Memory B cell (primary cell): ENCODE measurements at places on chromosomes 7 and 10.

DNA sequence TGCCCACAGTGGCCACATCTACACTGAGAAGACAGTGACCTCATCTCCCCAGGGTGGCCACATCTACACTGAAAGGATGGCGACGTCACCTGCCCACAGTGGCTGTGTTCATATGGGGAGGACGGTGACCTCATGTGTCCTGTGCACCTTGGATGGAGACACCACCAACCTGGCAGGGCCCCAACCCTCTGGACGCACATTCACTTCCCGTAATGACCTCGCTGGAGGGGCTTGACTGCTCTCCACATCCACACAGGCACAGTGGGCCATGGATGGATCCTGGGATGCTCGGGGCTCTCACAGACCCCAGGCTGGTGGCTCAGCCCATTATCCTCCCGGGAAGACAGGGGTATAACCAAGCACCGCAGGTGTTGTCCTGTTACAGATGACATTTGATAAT is 69.7 kb upstream of the BTBD16 start:
- H3K4me3 ChIP-seq: no peak overlapping the region
- no peaks in the 10 kb centered on the region for H3K4me1 ChIP-seq
- no peaks in the 10 kb centered on the region for H3K27me3 ChIP-seq
- DNase-seq: no peak
- H3K36me3 ChIP-seq: no peaks in the 10 kb centered on the region

DNA sequence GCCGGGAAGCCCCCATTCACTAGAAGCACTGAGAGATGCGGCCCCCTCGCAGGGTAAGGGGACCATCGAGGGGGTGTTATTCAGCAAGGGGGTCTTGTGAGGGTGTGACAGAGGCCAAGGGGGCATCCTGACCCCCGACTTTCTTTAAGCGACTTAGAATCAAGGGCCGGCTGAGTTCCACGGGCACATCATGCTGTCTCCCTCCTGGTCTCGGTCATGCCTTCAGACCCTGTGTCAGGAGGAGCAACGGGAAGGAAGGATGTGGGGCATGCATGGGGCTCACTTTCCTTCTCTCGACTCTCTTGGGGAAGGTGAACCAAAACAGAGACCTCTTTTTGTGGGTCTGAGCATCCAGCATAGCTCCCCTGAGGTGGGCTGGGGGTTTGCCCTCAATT is 2.5 kb downstream of the ACSL5 start:
- peak overlapping the region; percentile 99 for H3K27ac ChIP-seq
- no peaks in the 10 kb centered on the region for H3K27me3 ChIP-seq
- no peak for DNase-seq
- H3K36me3 ChIP-seq: peaks cover 18% of the 10 kb centered on the region
- peak overlapping the region; percentile 98 for H3K4me3 ChIP-seq

- peaks cover 26% of the 10 kb centered on the region for H3K27me3 ChIP-seq
- DNase-seq: no peak
- peaks cover 11% of the 10 kb centered on the region for H3K4me1 ChIP-seq
- no peak overlapping the region for H3K27ac ChIP-seq
These were observed 594 bp downstream of the ZNF503 start for GRCh38 chr10:75400771-75401568.

GRCh38 chr10:117653170-117653515 is 110.6 kb downstream of the EMX2 start:
- no peak overlapping the region for H3K27ac ChIP-seq
- no peaks in the 10 kb centered on the region for H3K36me3 ChIP-seq
- no peak overlapping the region for H3K4me3 ChIP-seq
- peaks cover 3% of the 10 kb centered on the region for H3K4me1 ChIP-seq
- no peaks in the 10 kb centered on the region for H3K27me3 ChIP-seq
- no peak for DNase-seq

DNA sequence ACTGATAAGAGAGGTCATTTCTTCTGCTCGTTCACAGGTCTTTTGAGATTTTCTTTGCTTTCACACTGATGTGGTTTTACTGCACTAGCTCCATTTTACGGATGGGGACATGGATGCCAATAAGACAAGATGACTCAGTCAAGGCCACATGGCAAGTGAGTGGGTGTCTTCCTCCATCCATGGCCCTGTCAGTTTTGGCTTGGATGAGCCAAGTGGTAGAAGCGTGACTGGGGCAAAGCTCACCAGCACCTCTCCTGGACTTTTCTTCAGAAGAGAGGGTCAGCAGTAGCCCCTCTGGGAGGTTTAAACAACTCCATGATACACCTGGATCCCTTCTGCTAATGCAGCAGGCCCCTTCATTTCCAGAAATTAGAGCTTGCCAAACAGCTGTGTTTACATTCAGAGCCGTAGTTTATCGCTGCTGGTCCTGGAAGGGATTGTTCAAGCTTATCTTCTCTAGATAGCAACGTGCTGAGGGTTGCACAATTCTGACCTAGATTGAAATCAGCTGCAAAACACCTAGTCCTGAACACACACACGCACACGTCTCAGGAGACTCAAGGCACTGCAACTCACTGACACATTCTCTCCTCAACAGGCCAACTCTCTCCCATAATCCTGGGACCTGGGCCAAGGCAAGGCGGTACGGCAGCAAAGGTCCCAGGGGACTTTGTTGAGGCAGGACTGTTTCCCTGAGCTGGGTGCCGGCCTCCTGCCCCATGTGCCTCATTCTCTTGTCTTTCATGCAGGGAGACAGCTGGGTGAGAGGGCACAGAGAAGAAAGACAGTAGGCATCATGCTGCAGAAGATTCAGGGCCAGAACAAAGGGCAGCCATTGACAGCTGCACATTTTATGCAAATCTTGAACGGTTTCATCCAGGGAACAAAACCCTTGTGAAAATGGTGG is 14.2 kb upstream of the PDCD4 start:
- H3K27me3 ChIP-seq: no peaks in the 10 kb centered on the region
- H3K4me1 ChIP-seq: peaks cover 47% of the 10 kb centered on the region
- no peak for DNase-seq
- peak overlapping the region; percentile 12 for H3K4me3 ChIP-seq

DNA sequence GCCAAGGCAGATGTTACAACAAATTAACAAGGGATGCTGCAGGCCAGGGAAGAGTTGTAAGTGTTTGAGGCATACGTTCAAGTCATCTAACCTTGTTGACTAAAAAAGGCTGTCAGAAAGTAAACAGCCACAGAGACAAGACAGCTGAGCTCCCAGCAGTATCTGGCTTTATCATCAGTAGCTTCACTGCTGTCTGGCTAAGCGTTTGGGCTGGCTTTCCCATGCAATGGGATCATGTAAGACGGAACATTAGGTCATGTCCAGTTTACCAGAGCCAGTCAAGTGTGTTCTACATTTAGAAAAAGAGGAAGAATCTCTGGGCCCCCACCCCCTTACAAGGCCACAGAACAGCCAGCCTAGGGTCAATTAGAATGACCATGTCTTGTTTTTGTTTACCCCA is 51.3 kb upstream of the GSAP start:
- H3K27me3 ChIP-seq: no peaks in the 10 kb centered on the region
- no peak overlapping the region for H3K4me3 ChIP-seq
- H3K36me3 ChIP-seq: peaks cover 2% of the 10 kb centered on the region
- no peak for DNase-seq

- H3K4me1 ChIP-seq: peaks cover 21% of the 10 kb centered on the region
- peak overlapping the region; percentile 89 for H3K4me3 ChIP-seq
- no peaks in the 10 kb centered on the region for H3K27me3 ChIP-seq
- H3K36me3 ChIP-seq: peaks cover 16% of the 10 kb centered on the region
- DNase-seq: peak; percentile 42
These were observed 816 bp upstream of the LRRC4 start for GRCh38 chr7:128031901-128032604.

GRCh38 chr10:90417476-90418210 is 440.2 kb downstream of the HTR7 start:
- no peaks in the 10 kb centered on the region for H3K36me3 ChIP-seq
- H3K4me3 ChIP-seq: no peak overlapping the region
- no peaks in the 10 kb centered on the region for H3K27me3 ChIP-seq
- no peaks in the 10 kb centered on the region for H3K4me1 ChIP-seq

DNA sequence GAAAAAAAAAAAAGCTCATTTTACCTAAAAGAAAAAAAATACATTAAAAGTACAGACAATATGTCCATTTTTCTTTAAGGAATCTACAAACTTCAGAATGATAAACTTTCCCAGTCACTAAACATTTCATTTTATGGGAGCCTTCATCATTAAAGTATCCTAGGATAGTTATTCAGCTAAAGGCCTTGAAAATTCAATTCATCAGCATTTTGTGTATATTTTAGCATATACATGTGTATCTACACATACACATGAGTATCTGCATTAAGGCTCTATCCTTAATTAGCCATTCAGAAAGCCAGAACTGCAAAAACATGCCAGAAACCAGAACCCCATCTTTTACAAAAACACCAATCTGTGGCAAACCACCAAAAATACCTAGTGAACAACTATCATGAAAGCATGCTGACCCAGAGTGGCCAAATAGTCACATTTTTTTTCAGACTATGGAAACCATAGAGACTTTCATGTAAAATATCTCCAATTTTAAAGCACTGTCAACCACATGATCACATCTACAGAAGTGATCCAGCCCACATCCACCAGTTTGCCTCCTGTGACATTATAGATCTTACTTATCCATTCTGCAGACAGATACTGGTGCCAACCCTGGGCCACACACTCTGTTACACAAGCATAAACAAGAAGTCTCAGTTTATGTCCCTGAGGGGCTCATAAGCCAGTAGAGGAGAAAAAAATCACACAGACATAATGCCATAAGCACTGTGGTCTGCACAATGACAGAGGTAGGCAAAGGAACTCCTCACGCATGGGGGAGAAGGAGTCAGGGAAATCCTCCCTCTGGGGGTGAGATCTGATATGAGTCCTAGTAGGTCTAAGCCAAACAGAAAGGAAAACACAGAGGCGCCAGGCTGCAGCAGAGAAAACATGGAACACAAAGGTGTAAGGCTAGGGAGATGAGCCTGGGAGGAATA is 79.2 kb downstream of the SRPK2 start:
- no peaks in the 10 kb centered on the region for H3K27me3 ChIP-seq
- DNase-seq: no peak
- peaks cover 6% of the 10 kb centered on the region for H3K36me3 ChIP-seq
- H3K4me3 ChIP-seq: no peak overlapping the region
